ENCODE measurements at places on chromosomes 7 and 10.
A peak's percentile ranks its signal among the peaks of the same experiment; 100 is the strongest.

GRCh38 chr10:76559892-76560220, 1077.8 kb downstream of the KCNMA1 start:
- DNase-seq, result no peak

DNA sequence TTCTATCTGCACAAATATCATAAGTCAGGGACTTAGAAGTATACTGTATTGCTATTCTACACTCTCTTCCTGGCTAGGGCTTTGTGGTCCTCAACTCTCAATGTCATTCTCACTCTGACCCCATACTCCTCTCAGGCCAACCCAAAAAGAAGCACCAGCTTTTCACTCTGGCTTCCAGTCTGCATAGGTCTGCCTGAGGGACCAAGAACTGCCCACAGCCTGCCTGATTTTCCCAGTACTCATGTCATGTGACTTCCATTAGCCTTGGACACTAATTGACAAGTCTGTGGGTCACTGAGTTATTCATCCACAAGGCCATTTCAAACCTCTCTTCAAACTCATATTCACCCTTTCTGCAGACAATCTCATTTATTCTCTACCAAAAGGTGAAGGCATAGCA, 19.8 kb downstream of the PMPCB start:
- no peak for DNase-seq

DNA sequence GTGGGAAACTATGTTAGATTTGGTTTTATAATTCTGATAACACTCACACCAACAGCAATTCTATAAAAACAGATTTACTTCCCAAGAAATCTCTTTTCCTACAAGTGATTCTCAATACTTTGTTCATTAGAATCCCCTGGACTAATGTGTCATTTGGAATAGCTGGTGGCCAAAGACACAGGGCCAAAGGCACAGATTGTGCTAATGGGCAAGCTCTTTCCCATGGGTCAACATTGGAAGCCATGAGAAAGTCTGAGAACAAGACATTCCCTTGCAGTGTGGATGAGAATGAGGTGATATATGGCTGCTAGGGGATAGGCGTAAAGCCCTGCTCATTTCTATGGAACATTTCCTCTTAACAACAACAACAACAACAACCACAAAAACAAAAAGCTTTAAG, 153.8 kb downstream of the AMPH start:
- no peak for DNase-seq

DNA sequence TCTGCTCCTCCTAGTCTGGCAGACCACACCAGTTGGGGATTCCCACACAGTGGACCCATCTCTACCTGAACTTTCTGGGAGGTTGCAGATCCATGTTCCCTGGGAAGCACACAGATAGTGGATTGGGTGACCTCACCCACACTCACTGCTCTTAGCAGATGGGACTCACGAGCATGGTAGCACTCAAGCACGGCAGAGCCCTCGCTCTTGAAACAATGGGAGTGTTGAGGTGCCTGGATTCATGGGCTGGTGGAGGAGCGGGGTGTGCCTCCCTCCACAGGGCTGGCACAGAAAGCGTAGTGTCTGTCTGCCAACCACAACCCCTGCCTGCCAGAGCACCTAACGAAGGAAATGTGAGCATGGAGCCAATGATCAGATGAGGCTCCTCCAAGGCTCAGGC, 568.0 kb downstream of the POM121L12 start:
- DNase-seq, result no peak

GRCh38 chr10:69684981-69685353, 54.9 kb downstream of the FAM241B start:
- DNase-seq, result no peak

DNA sequence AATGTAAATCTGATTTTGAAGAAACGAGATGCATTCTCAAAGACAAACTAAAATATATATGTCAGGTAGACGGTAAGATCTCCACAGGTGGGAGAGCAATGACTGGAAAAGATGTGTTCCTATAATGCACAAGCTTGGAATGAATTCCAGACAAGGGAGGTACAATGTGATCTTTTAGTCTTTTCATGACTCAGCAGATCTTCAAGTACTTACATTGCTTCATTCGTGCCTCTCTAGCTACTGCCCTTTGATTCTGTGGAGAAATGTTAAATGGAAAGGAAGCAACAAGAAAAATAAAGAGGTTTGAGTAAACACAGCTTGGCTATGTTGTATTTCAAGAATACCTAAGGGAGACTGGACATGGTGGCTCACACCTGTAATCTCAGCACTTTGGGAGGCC, 106.6 kb downstream of the GAD2 start:
- no peak for DNase-seq

DNA sequence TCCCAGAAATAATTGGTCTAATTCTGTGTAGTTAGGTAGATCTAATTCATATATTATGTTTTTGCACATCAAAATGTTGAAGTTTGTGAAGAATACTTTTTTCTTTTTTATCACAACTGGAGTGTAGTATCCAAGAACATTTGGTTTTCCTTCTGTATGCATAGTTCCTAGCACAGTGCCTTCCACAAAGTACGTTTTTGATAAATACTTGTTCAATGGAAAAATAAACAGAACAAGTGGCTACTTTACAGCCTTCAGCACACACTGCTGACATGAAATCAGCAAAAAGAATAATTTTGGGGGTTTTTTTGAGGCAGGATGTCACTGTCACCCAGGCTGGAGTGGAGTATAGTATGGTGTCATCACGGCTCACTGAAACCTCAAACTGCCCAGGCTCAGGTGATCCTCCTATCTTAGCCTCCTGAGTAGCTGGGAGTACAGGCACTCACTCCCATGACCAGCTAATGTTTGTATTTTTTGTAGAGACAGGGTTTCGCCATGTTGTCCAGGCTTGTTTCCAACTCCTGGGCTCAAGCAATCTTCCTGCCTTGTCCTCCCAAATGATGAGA, 27.9 kb downstream of the TARP start:
- DNase-seq, result no peak

GRCh38 chr7:87735360-87735759, 107.2 kb downstream of the RUNDC3B start:
- DNase-seq, result no peak

DNA sequence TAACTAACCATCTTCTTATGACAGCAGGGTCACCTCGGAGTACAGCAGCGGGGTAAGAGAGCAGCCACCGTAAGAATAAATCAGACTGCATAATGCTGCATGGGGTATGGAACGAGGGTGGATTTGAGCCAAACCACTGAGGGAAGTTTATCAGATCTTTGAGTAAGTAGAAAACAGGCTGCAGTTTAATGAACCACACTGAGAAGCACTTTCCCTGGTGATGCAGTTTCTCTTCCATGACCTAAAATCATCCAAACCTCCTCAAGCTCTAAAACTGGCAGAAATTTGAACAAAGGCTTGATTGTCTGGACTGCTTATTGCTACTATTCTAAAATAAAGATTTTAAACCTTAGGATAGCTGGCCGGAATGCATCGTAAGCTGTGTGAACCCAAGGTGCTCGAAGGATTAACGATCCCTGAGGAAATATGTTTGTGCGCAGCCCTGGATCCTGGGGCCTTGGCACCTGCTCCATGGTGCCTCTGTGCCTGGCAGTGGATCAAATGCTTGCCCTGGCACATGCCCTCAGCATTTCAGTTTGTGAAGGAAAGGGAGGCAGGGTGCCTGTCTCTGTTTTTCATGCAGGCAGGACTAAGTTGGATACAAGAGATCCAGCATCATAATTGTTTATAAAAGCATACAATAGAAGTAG, 322.7 kb downstream of the LHFPL3 start:
- DNase-seq, result peak; percentile 73

DNA sequence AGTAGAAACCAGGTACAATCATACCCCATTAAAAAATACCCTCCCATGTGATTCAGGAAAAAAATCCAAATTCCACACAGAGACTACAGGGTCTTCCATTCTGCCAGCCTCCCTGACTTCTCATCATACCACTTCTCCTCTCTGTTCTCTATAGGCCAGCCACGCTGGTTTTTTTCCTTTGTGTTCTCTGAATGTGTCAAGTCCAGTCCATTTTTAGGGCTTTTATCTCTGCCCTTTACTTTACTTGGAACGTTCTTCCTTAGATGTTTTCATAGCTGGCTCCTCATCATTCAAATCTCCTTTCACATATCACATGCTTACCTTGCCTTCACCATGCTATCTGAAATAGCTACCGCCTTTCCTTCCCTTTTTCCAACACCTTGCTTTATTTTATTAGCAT, 597.6 kb downstream of the PHTF2 start:
- no peak for DNase-seq

DNA sequence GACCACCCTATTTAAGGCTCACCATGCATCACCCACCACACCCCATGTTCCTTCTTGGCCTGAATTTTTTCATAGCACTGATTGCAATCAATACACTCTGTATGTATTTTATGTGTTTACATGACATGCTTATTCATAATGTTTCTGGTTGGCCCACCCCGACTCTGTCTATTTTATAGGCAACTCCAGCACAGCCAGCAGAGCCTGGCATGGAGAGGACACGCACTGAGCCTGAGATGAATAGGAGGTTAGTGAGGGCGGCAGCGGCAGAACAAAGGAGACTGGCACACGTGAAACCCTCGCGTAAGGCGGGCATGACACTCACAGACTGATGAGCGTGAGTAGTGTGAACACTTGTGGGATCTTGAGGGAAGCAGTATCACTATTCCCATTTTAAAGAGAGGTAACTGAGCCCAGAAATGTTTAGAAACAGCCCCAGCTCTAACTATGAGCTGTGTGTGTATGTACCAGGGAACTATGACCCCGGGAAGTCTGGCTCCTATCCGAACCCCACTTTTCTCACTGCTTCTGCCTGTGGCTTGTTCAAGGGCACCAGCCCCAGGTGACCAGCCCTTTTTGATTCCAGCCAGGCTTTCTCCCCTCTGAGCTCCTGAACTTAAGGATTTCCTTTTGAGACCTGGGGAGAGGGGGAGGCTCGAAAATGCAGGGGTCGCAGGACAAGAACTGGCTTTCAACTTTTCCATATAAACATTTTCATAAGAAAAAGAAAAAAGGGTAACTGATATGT, 113.3 kb downstream of the ARHGAP22 start:
- DNase-seq, result no peak

DNA sequence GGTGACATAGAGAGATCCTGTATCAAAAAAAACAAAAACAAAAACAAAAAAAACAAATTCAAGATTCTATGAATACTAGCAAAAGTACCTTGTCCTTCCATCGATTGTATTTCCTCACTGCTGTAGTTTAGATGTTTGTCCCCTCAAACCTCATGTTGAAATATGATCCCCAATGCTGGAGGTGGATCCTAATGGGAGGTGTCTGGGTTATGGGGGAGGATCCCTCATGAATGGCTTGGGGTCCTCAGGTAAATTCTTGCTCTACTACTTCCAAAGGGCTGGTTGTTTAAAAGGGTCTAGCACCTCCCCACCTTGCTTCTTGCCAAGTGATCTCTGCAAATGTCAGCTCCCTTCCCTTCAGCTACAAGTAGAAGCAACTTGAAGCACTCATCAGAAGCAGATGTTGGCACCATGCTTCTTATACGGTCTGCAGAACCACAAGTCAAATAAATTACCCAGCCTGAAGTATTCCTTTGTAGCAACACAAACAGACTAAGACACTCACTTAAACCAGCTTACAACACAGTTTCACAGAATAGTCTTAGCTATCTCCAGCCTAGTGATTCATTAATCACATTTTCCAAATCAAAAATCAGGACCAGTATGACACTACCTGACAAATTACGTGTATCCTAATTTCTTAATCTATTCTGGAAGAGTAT, 20.7 kb downstream of the ABI1 start:
- no peak for DNase-seq

DNA sequence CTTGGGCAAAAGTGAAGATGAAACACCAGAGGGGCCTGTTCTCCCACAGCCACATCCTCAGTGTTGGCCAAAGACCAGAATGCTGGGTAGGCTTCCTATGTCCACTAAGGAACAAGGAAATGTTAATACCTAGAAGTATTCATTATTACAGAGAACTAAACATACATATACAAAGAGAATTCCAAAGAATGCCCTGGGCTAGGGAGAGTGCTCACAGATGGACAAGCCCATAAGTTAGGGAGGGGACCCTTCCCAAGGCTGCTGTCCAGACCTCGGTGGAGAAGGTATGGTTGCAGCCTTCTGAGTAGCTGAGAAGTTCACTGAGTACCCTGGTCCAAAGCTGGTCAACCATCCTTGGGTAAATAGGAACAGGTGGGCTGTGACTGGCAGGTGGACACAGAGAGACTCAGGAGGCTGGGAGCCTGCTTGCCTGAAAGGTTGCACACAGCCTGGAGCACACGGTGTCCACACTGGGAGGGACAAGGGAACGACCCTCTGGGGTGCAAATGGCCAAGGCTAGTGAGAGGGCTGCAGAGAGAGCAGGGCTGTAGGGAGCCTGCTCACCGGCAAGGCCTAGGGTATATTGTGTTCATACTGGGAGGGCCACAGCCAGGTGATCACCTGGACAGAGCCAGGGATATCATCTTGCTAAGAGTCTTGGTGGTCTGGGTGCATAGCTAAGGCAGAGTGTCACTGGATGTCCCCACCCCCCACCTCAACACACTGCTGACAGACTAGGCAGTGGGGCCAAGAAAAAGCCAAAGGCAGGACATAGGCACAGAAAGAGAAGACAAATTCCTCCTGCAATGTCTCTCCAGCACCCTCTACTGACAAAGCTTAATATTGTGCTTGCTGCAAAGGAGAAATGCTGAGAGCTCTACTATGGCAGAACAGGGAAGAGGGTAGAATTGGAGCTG, 40.3 kb downstream of the CPVL start:
- peak; percentile 71 for DNase-seq

GRCh38 chr7:2510909-2511768, 8.4 kb upstream of the LFNG start:
- DNase-seq, result no peak

GRCh38 chr7:28674359-28674782, 262.1 kb downstream of the CREB5 start:
- DNase-seq, result no peak

DNA sequence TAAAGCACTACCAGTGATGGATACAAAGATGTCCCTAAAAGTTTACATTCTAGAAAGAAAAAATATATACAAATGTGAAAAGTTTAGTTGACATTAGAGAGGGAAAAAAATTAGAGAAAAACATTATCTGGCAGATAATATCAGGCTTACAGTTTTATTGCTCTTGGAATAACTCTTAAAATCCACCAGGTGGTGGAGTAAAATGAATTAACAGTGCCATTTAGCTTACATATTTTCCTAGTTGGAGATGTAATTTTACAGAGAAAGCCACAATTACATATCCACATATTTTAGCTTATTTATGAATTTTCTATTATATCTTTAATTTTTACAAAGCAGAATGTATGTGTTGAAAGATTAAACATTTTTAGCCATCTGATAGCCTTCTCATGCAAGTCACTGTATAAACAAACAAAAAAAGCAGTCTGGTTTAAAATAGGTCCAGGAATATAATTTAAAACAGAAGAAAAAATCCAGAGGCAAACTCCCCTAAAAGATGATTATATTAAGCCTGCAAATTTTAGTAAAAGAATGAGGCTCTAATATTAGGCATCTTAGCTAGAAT, 6.5 kb downstream of the CABCOCO1 start:
- no peak for DNase-seq
